ENCODE measurements at places on chromosomes 11 and 22. TPM values are rescaled to one million over a fixed set of nuclear protein-coding genes. Genes with fewer than 3 reads are reported as not detected.

OR5AN1 gene
- polyA plus RNA-seq = not detected

UBQLNL gene
- polyA plus RNA-seq = not detected

TBX10 gene
- polyA plus RNA-seq = not detected

OR51I1 gene
- not detected for polyA plus RNA-seq

CRYBA4 gene
- polyA plus RNA-seq = not detected

RIMBP3C gene
- polyA plus RNA-seq = 0.29 TPM

KRTAP5-11 gene
- polyA plus RNA-seq = not detected

MPEG1 gene
- 51.8 TPM for polyA plus RNA-seq

KMT2A gene
- 23.6 TPM for polyA plus RNA-seq

KCNJ1 gene
- polyA plus RNA-seq = 0.30 TPM

GAL3ST3 gene
- polyA plus RNA-seq = not detected

ANO1 gene
- polyA plus RNA-seq = not detected

NXPE1 gene
- polyA plus RNA-seq = not detected

TOLLIP gene
- 32.2 TPM for polyA plus RNA-seq

PAX6 gene
- polyA plus RNA-seq = not detected

PHF5A gene
- polyA plus RNA-seq = 23.8 TPM

BSX gene
- polyA plus RNA-seq = not detected

ADAMTS8 gene
- polyA plus RNA-seq = not detected

IRF7 gene
- polyA plus RNA-seq = 103 TPM

FGF3 gene
- polyA plus RNA-seq = not detected

LRRC74B gene
- polyA plus RNA-seq = not detected

TSPAN18 gene
- polyA plus RNA-seq = 2.1 TPM

HPX gene
- polyA plus RNA-seq = 0.46 TPM

NFAM1 gene
- polyA plus RNA-seq = 1.1 TPM

SCO2 gene
- 11.8 TPM for polyA plus RNA-seq

Data from IgD-negative memory B cell (primary cell).